ENCODE measurements at places on chromosomes 5 and 9. TPM values are rescaled to one million over a fixed set of nuclear protein-coding genes. Genes with fewer than 3 reads are reported as not detected.

DNA sequence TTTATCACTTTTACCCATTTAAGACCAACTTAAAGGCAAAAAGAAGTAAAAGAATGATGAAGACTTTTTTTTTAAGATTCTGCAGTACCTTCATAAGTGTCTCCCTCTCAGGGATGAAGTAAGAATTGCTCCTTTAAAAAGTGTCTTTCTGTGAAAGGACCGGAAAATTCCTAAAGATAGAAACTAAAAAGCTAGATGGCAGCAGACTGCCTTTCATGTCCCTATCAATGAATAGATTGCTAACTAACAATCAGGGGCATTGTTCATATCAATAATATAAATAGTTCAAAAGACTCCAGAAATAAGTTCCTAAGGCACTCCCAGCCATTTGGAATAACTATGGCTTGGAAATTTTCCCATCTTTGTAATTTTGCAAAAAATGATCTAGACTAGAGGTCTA lies 558.0 kb downstream of the PDE4D start:
- DNase-seq = no peak

Gene TNFSF15
- 0.28 TPM for total RNA-seq

Gene SPATA31A3
- total RNA-seq = not detected

GRCh38 chr9:81427870-81428269 lies 261.5 kb downstream of the TLE1 start:
- DNase-seq = no peak

Gene LVRN
- total RNA-seq = 1.5 TPM

DNA sequence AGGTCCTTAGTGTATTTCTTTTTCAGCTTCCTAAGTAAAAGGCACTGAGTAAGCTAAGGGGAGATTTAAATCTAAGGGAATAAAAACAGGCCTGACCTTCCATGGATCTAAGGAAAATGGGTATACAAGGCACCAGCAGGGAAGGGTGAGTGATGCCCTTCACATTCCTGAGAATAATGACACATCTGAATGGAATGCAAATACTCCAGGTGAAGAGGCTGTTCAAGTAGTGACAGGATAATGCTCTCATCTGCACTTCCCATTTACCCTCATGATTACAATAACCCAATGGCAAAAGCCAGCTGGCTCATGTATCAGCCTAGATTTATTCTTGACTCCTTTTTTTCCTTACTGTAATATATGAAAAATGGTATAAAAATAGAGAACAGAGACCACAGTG lies 216.2 kb upstream of the ACTBL2 start:
- no peak for DNase-seq

DNA sequence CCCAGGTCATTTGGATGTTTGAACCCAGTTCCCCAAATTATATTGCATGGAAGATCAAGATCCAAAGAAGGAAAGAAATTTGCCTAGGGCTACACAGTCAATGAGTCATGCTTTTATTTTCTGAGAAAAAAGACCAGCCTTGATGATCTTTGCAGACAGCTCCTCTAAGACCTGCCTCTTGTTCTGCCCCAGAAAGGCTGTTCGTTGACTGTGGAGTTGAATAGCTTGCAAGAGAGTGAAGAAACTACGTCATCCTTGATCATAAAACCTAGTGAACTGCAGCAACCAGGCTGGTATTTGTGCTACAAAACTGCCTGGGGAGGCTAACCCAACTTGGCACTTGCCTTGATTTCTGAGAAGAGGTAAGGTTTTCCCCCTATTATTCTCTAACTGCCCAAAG lies 263.9 kb downstream of the PAPPA start:
- no peak for DNase-seq

DNA sequence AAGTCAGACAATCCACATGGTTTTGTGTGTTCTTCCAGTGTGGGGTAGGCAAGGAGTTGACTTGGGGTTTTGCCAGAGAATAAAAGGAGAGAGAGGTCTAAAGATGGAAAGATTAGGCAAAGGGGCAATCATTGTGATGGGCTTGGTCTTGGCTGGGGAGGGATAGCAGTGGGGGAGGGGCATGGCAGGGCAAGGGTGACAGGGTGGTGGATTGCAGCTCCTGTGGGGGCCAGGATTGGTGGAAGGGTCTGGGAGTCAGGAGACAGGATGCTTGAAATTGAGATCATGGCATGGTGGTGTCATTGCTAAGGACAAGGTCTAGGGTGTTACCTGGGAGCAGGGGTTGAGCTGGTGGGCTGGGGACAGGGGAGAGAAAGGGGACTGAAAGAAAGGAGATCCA lies 57.6 kb downstream of the ZNF618 start:
- DNase-seq = no peak

DNA sequence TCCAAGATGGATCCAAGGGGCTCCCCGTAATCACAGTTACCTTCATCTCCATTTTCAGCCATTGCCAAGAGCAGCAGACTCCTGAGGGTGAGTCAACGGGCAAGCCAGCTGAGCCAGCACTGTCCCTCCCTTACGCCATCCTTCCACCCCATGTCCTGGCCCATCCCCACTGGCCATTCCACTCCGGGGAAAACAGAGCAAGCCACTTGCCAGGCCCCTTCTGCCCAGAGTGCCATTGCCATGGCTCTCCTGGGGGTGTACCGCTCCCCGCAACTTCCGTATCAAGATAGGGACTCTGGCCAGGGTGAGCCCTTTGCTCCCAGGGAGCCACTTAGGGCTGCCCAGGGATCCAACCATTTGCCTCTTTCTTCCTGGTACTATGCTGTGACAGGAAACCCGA lies 48.9 kb upstream of the CDKN2AIPNL start:
- DNase-seq = no peak

DNA sequence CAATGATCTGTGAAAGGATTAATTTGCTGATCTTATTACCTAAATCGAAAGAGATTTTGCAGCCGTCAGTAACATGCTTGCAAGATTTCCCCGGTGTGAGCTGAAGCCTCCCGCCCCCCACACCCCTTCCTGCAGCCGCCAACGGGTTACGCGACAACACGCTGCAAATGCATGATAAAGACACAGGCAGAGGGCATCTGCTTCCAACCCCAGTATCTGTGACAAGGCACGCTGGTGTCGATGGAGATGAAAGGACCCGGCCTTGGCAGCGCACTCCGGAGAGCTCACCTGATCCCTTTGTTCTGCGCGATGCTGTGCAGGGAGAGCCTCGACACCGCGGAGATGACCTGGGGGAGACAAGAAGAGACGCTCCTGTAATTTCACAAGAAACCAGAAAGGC lies 122.9 kb upstream of the SARDH start:
- no peak for DNase-seq

GRCh38 chr5:3613726-3614125 lies 18.1 kb downstream of the IRX1 start:
- no peak for DNase-seq

GRCh38 chr5:85293145-85293785 lies 908.6 kb upstream of the EDIL3 start:
- no peak for DNase-seq

GRCh38 chr9:16100537-16101091 lies 547.8 kb downstream of the CCDC171 start:
- DNase-seq = peak; percentile 92

DNA sequence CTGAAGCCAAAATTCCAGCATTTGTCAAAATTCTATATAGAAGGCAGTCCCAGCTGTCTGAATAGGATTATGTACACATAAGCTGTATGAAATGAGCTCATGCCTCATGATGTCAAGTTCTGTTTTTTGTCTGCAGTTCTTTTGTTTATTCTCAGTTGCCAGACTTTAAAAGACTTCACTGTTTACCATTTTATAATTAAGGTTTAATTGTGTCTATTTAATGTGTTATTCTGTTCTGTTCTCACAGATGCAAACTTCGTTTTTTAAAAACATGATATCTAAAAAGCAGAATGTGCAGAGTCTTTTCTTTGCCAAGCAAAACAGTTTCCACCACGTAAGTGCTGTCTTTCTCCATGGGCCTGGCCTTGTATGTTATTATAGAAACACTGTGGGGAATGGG lies 31.1 kb downstream of the ERAP1 start:
- no peak for DNase-seq

- DNase-seq = no peak
Observed at GRCh38 chr5:165173651-165174050, 1668.2 kb downstream of the MAT2B start.

DNA sequence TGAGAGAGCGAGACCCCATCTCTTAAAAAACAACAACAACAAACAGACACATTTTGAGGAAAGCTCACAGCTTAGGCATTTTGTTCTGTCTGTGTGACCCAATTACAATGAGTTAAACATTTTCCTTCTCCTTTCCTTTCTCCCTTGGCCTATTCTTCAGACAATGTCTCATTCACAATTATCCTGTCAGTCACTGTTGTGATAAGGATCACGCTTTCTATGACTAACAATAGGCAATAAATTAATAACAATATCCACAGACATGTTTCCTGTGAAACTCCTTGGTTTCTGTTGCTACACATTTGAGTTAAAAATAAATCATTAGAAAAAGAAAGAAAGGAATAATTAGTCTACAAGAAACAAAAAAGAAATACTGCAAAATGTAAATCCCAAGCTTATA lies 19.8 kb upstream of the CARTPT start:
- no peak for DNase-seq

- no peak for DNase-seq
Observed at GRCh38 chr5:123087173-123088030, 1.6 kb upstream of the PRDM6 start.

DNA sequence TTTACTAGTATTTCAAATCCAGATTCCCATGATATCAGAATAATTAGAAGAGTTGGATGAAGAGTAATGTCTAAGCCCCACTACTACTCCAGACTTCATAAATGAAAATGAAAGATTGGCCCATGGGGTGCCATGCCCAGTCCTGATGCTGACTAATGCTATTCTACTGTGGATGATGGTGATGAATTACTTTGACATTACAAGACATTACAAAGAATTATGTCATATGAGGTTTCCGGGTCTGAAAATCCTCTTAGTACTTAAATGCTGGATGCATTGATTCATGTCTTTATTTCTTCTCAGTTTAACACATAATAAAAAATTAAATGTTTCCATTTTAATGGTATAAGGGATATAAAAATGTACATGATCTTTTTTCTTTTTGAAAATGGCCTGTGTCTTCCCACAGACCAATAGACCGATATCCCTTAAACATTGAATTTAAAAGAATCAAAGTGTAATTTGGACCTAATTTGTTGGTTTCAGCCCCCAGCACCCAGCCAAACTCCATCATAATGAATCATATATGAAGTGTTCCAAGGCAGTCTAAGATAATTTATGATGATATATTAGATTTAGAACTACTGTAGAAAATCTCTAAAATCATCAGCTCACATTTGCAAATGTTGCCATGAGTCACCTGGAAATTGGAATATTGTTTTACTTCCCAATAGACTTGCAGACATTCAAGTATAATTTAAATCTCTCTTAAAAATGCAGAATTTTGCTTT lies 223.6 kb upstream of the SGCD start:
- DNase-seq = no peak

Gene IL6ST
- total RNA-seq = 359 TPM

DNA sequence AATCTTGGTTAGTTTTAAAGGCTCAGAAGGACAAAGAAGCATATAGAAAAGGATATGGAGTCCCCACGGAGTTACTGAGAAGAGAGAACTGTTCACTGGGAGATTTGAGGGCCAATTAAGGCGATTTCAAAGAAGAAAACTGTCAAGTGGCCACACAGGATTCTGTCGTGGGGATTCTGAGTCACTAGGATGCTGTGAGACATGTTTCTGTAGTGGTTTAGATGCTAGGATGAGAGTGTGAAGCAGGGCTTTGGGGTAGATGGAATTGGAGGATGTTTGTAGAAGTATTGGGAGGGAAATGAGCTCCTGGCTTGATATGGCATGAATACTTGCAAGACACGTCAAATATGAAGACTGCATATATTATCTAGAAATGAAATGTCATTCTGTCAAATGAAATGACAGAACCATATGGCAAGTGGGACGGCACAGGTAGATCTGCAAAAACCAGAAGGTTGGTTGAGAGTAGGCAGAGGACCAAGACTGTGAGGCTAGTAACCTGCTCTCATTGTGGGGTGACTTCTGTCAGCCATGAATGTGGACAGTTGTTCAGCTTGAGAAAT lies 136.3 kb upstream of the SPRY4 start:
- DNase-seq = no peak

- DNase-seq = no peak
Observed at GRCh38 chr9:76733096-76733495, 31.1 kb upstream of the PCA3 start.

Gene FAM200C
- total RNA-seq = 4.1 TPM

DNA sequence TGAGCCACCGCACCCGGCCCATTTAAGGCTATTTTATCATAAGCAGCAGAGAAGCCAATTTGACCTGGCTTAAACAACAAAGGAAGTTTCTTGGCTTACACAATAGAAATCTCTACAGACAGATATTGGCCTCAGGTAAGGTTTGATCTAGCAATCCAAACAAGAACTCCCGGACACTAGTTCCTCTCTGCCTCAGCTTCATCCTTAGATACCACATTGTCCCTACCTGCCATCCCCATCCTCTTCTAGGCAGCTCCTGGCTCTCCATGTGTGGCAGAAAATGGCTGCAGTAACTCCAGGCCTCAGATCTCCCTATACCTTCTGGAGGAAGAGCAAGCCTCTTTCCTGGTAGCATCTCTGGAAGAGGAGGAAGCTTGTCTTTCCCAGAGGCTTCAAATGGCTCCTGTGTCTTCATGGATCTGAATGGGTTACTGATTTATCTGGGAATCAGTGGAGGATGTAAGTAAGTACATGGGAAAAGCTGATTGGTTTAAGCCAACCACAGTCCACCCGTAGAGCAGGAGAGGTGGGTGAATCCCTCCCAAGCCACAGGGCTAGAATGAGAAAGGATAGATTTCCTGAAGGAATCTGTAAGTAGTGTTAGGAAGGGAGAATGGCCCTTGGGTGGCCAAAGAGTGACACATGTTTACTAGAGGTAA lies 26.7 kb upstream of the AOPEP start:
- DNase-seq = no peak

DNA sequence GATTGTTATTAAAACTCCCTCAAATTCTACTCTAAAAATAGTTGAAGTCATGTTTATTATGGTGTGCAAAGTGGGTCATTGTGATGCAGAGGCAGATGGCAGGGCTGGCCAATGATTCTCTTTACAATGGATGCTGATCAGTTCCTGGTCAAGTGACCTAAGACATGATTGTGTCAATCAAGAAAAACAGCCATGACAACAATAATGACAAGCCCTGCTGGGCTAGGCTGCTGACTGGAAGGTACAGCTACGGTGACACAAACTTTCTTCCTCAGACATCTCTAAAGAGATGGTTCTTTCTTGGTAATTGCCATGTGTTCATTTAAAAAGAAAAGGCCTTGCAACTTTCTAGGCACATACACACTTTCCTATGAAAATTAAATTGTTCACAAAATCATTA lies 3.6 kb downstream of the SLC24A2 start:
- no peak for DNase-seq

Gene ARHGEF37
- total RNA-seq = 10.7 TPM

- peak; percentile 81 for DNase-seq
Observed at GRCh38 chr5:56155992-56156584, 77.0 kb downstream of the ANKRD55 start.

DNA sequence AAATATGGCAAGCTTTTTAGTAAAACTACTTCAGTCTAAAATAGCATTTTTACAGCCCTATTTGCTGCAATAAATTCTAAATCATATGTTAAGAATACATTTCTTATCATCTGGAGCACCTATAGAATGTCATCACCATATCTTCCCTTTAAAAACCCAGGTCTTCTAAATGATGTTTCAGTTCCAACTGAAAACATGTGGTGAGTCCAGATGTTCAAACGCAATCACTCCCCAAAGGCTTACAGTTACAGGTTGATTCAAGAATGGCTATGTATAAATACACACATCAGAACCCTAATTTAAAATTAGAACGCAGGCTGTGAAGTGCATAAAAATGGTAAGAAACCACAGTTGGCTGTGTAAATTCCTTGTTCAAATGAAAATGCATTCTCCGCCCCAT lies 796.3 kb downstream of the MAT2B start:
- DNase-seq = no peak

Gene DAB2IP
- 68.1 TPM for total RNA-seq
